GM12892 (cell line): ENCODE measurements at places on chromosomes 5 and 9.

DNA sequence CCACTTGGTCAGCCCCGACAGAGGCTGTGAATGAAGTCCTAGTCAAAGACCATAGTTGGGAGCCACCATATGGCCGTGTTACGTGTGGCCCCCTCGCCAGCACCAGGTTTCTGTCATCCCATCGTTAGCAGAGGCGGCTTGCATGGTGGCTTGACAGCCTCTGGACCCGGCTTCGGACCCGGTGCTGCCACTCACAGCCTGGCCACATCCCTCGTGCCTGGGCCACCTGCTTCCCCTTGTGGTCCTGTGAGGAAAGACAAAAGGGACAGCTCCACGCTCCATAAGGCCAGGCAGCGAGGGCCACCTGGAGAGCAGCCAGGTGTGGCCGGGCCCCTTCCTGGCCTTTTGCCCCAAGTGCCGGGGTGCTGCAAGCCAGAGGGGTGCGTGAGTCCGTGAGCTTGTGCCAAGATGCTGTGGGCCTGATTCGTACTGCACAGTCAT, 6.2 kb downstream of the NKD2 start:
- no peak for DNase-seq

GRCh38 chr5:102048940-102049339, 247.1 kb downstream of the SLCO4C1 start:
- no peak for DNase-seq

- no peak for DNase-seq
These were observed 38.4 kb downstream of the PRKACG start for GRCh38 chr9:68975365-68976043.

GRCh38 chr9:4844056-4844838, 51.5 kb downstream of the RCL1 start:
- DNase-seq = no peak
